Ascending aorta (tissue), 2 donors: ENCODE measurements at places on chromosomes 3 and 15.
A peak's percentile ranks its signal among the peaks of the same experiment; 100 is the strongest.

GRCh38 chr3:193816656-193817311 is 223.8 kb downstream of the OPA1 start:
- no peak for DNase-seq

GRCh38 chr3:113214917-113215595 is 3.7 kb downstream of the BOC start:
- no peak for DNase-seq

DNA sequence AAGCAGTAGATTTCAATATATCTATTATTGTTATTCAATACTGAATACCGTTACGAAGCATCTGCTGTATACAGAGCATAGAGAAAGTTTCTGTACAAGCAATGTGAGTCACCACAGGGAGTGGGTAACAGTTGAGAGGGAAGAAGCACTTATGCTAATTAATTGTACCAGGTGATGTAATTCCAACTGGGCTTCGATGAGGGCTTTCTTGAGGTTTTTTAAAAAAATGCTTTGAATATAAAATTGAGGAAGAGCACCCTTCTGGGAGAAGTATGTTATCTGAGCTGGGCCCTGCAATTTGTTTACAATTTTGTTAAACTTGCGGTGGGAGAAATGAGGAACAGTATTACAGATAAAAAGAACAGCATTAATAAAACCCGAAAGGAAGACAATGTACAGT is 197.9 kb downstream of the TPRG1 start:
- DNase-seq = no peak

GRCh38 chr3:123071146-123071545 is 4.3 kb downstream of the PDIA5 start:
- no peak for DNase-seq

DNA sequence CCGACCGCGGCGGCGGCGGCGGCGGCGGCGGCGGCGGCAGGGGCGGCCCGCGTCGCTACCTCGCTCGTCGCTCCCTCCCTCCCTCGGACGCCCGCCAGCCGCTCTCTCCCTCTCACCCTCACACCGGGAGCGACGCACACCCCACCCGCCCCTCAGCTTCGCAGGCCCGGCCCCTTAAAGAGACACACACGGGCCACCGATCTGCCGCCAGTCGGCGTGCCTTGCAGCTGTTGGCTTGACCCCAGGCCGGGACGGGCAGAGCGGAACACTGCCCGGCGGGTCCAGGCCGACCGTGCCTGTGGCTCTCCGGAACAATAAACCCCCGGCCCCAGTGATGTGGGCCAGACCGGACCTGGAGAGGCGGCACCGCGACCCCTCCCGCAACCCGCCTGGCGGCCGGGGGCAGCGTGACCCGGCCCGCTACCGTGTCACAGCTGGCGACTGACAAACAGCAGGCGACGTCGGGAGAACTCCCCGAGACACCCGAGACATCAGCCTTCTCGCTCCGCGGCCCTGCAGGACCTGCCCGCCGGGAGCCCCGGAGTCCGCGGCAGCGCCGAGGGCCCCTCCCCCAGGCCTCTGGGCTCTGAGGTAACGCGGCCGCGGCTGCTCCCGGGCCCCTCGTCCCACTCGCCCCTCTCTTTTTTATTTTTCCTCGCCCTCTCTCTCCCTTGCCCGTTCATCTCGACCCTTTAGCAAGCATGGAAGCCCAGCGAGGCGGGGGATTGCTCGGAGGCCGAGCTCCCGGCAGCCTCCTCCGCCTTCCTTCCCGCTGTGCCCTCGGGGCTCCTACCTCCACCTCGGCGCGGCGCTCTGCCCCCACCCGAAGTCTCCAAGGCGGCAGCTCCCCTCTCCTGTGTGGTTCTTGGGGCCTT is at the start of gene SETD2:
TSS of gene SETD2 (minus strand) at position 107 of the 875 bp plus-strand sequence. CDS start 189 bp downstream, outside the sequence.
- peak; percentile 80 for DNase-seq

GRCh38 chr15:51133140-51133765 is 38.5 kb upstream of the TNFAIP8L3 start:
- DNase-seq = no peak

GRCh38 chr15:70852501-70853317 is 1.2 kb downstream of the LARP6 start:
- no peak for DNase-seq

- peak; percentile 58 for DNase-seq
These were observed 46.7 kb downstream of the MESD start for GRCh38 chr15:80942746-80943565.

GRCh38 chr3:183527428-183528379 is 27.8 kb downstream of the KLHL6 start:
- no peak for DNase-seq

DNA sequence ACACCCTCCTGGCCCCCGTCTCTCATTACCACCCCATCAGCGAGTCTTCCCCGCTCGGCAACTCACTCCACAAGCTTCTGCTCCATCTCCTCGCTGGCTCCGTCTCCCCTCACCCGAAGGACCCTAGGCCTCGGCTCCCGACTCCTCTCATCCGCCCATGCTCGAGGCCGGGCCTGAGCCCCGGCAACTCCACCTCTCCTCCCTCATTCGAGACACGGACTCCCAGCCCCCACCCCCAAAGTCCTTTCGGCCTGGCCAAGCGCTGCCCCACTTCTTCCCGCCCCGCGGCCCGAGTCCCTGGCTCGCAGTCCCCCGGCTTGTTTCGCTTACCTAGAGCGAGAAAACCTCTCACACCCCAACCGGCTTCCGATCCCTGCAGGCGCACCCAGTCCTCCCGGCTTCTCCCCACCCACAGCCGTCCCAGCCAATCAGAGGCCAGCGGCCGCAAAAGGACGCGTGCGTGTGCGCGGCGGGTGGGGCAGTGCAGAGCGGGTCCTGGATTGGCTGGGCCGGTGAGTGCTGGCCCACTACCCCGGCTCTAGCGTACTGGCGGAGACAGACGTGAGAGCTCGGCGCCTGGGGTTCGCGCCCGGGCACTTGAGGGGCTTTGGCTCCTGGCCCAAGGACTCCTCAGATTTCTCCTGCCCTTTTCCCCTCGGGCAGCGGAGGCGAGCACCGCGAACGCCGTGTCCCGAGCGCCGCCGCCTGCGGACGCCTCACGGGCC is at the start of gene HIGD1A:
TSS of gene HIGD1A (minus strand) at position 385 of the 725 bp plus-strand sequence. CDS start 10,237 bp downstream, outside the sequence.
- peak; percentile 97 for DNase-seq

DNA sequence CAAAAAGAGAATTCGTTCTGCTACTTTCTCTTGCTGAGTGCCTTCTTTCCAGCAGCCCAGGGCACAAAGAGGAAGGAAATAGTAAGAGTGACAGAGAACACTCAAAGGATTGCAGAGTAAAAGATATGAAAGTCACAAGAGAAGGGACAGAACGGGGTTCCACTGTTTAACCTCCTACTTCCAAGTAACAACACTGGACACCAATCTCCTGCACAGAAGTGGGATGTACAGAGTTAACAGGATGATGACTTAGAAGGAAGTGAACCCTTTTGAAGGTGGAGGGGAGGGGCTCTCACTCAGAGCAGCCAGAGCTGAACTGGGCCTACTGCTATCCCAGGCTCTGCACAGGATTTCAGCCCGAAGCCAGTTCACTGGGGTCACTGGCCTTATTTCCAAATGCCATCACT is 130.1 kb upstream of the PRICKLE2 start:
- no peak for DNase-seq

DNA sequence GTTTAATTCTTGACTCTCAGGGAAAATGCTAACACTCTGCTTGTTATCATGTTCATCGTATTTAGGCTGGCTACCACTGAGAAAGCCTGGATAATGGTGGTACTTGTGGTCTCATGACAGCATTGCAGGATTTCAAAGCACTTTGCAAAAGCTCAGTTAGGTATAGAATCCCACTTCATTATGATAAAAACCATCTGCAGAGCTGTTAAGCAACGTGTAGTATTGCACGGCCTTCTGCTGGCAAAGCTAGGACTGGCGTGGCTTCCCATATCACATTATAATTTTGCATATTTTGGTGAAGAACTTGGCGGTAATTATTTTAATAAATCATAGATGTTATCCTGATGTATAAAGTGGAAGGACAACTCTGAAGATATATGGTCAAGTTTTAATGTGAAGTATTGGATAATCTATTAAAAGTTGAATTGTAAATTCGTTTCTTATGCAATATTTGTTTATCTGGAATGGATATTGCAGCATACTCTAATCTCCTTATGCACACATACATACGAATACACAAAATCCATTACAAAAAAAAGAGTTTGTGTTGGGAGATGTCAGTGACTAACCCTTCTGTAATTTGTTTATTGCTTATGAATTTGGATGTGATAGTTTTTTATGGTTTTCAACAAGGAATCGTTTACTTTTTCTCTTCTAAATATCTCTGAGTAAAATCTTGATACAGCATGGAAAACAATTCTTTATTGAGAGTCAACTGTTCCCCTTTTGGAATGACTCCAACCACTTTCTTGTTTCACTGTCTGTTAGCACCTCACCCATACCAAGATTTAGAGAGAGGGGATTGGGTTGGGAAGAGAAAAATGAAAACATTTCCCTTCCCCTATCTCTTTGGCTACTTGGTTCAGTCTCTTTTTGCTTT is 9.2 kb downstream of the RAB8B start:
- no peak for DNase-seq

DNA sequence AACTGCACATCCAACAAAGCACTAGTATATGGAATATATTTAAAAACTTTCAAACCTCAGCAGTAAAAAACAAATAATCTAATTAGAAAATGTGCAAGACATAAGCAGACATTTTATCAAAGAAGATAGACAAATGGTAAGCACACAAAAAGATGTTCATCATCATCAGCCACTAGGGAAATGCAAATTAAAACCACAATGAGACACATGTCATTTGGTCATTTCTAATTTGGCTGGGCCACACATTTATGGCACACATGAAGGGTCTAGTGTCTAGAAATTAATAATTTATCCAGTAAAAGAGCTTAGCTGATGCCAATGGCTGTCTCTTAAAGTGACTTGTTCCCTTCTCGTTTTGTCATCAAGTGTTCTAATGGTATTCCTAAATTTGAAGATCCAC is 45.8 kb downstream of the ARHGAP31 start:
- no peak for DNase-seq

- no peak for DNase-seq
These were observed 1.2 kb upstream of the HYAL2 start for GRCh38 chr3:50323614-50324199.
